T-helper 17 cell (primary cell): ENCODE measurements at places on chromosomes 1 and 21.
A peak's percentile ranks its signal among the peaks of the same experiment; 100 is the strongest.

DNA sequence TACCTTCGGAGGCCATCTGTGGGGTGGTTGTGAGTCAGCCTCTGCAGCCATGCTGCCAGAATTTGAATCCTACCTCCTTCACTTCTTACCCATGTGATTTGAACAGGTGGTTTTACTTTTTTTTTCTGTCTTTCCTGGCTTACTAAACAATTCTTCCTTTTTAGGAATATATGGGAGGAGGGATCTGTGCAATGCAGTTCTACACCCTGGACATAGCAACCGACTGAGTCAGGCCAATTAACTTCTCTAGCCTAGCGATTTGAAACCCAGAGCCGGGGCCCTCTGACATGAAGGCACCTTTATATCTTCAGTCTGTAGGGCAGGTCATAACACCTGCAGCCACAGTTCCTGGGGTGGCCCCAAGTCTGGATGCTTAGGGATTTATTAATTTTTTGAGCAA is 83.6 kb downstream of the ST6GALNAC3 start:
- H3K27ac ChIP-seq, result no peak overlapping the region
- H3K27me3 ChIP-seq, result no peaks in the 10 kb centered on the region
- H3K36me3 ChIP-seq, result no peaks in the 10 kb centered on the region
- no peak overlapping the region for H3K4me3 ChIP-seq

- no peak overlapping the region for H3K4me3 ChIP-seq
- peaks cover 23% of the 10 kb centered on the region for H3K4me1 ChIP-seq
- H3K27ac ChIP-seq, result peak overlapping the region; percentile 14
These were observed 149.0 kb downstream of the TGFBR3 start for GRCh38 chr1:91736715-91737615.

DNA sequence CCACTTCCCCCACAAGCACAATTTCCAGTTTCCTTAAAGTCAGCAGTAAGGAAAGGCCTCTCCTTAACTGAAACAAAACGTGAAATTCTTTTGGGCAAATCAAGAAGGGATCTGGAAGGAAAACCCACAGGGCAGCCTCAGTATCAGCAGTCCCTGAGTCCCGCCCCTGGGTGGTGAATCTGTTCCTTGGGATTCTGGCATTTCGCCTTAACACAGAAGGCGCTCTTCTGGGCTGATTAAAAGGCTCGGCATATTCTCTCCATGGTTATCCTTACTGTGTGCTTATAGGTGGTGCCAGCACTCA is 12.2 kb upstream of the RAB4A start:
- no peaks in the 10 kb centered on the region for H3K36me3 ChIP-seq
- peak overlapping the region; percentile 36 for H3K4me3 ChIP-seq
- peaks cover 26% of the 10 kb centered on the region for H3K4me1 ChIP-seq
- no peak for DNase-seq

GRCh38 chr1:87084244-87084836 is 169.9 kb downstream of the HS2ST1 start:
- no peaks in the 10 kb centered on the region for H3K27me3 ChIP-seq
- H3K27ac ChIP-seq, result no peak overlapping the region
- no peaks in the 10 kb centered on the region for H3K36me3 ChIP-seq

GRCh38 chr1:175683491-175684298 is 59.7 kb downstream of the TNR start:
- no peak overlapping the region for H3K4me3 ChIP-seq
- H3K27me3 ChIP-seq, result peaks cover 28% of the 10 kb centered on the region
- no peaks in the 10 kb centered on the region for H3K4me1 ChIP-seq

DNA sequence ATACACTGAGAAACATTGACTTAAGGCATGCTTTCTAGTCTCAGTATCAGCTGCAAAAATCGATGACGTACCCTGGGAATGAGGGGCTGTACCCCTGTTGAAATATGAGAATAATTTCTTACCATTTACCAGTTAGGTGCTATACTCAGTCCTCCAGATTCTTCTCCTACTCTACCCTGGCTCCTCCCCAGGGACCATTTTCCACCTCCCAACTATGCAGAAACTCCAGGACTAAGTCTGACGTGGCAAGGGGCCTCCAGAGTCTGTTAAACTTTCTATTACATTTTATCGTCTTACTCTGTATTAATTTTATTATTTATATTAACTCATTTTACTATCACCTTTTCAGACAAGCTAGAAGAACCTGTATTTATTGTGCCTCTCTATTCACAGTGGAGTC is 124.3 kb downstream of the CYYR1 start:
- H3K27ac ChIP-seq, result no peak overlapping the region
- no peaks in the 10 kb centered on the region for H3K27me3 ChIP-seq
- no peaks in the 10 kb centered on the region for H3K4me1 ChIP-seq

GRCh38 chr1:47991187-47991586 is 6.0 kb downstream of the TRABD2B start:
- H3K36me3 ChIP-seq, result peaks cover 5% of the 10 kb centered on the region
- H3K27me3 ChIP-seq, result peaks cover 77% of the 10 kb centered on the region
- peaks cover 4% of the 10 kb centered on the region for H3K4me1 ChIP-seq
- no peak for DNase-seq
- no peak overlapping the region for H3K4me3 ChIP-seq
- H3K27ac ChIP-seq, result no peak overlapping the region

GRCh38 chr1:2215329-2215728 is 12.8 kb upstream of the SKI start:
- H3K4me3 ChIP-seq, result no peak overlapping the region
- H3K27me3 ChIP-seq, result no peaks in the 10 kb centered on the region
- H3K4me1 ChIP-seq, result no peaks in the 10 kb centered on the region
- DNase-seq, result no peak
- H3K36me3 ChIP-seq, result no peaks in the 10 kb centered on the region

DNA sequence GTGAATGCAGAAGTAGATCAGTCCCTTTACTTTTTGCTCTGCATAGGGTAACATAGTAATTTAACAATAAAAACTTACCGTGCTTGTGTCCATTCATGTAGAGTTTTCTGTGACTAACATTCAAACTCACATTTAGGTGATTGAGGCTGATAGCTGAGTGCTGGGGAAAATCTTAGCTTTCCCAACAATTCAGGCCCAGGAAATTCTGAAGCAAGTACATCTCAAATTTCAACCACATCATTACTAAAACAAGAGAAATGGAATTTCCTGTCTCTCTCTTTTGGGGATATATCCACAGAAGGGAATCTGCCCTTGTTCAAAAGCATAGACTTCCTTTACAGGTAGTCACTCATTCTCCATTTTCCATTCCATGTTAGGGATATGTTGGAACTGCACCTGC is 33.1 kb upstream of the C1orf146 start:
- no peaks in the 10 kb centered on the region for H3K27me3 ChIP-seq
- no peaks in the 10 kb centered on the region for H3K4me1 ChIP-seq
- no peak overlapping the region for H3K27ac ChIP-seq
- no peak for DNase-seq

GRCh38 chr1:101928829-101929228 is 67.9 kb downstream of the OLFM3 start:
- H3K27ac ChIP-seq, result no peak overlapping the region
- no peaks in the 10 kb centered on the region for H3K4me1 ChIP-seq
- no peak overlapping the region for H3K4me3 ChIP-seq
- DNase-seq, result no peak

DNA sequence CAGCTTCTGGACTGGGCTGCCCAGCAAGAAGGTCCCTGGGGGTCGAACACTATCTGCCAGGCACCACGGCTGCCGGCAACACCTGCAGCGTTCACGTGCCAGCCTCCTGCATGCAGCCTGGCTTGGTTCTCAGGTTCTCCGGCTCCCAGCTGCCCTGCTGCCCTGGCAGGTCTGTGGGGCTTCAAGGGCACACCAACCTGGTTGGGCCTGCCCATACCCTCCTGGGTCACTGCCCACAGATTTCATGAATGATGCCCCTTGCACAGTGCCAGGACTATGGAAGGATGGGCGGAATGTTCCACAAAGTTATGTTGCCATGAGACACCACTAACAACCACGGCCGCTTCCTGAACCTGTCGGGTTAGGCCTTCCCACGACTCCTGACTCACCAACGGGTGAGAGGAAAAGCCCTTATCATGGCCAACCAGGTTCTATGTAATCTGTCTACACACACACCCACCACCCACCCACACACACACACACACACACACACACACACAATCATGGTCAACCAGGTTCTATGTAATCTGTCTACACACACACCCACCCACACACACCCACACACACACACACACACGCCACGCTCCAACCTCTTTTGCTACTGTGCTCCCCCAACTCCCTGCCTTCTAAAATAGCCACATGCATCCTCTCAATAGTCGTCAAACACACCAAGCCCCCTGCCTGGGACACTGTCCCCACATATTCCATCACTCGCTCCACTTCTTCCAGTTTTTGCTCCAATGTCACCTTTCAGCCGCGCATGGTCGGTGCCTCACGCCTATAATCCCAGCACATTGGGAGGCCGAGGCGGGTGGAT is 32.2 kb downstream of the HSPG2 start:
- no peak for DNase-seq
- H3K4me1 ChIP-seq, result peaks cover 6% of the 10 kb centered on the region
- peaks cover 4% of the 10 kb centered on the region for H3K27me3 ChIP-seq
- H3K27ac ChIP-seq, result peak overlapping the region; percentile 19
- H3K36me3 ChIP-seq, result no peaks in the 10 kb centered on the region

DNA sequence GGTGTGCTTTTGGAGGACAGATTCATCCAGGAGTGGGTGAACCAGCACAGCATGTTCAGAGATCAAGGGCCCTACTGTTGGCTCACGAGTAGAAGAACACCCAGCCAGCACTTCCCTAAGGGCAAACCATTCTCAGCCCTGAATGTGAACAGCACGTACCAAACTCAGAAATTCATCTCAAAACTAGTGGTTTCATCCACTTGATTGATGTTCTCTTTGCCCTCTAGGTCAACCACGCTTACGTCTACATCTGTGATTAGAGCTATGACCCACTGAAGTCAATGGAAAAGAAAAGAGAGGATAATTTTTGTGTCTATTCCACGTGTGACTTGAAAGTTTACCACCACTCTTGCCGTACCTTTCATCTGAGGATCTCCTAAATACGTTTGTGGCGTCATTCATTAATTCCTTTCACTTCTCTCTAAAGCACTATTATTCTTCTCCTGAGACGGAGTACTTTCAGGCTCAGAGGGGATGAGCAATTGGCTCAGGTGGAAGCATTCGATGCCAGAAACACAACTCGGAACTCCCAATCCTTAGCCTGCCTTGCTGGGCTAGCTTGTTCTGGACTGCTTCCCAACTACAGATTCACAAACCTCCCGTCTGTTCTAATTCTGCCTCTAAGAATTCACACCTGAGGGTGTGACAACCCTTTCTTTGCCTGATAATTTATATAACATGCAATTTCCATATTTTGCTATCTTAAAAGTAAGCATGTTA is 57.3 kb upstream of the HIVEP3 start:
- peaks cover 4% of the 10 kb centered on the region for H3K36me3 ChIP-seq
- no peak overlapping the region for H3K27ac ChIP-seq
- peaks cover 19% of the 10 kb centered on the region for H3K4me1 ChIP-seq
- no peak for DNase-seq

GRCh38 chr1:66357478-66358197 is 176.3 kb upstream of the SGIP1 start:
- no peak for DNase-seq
- H3K27ac ChIP-seq, result peak overlapping the region; percentile 87
- H3K4me1 ChIP-seq, result peaks cover 65% of the 10 kb centered on the region

DNA sequence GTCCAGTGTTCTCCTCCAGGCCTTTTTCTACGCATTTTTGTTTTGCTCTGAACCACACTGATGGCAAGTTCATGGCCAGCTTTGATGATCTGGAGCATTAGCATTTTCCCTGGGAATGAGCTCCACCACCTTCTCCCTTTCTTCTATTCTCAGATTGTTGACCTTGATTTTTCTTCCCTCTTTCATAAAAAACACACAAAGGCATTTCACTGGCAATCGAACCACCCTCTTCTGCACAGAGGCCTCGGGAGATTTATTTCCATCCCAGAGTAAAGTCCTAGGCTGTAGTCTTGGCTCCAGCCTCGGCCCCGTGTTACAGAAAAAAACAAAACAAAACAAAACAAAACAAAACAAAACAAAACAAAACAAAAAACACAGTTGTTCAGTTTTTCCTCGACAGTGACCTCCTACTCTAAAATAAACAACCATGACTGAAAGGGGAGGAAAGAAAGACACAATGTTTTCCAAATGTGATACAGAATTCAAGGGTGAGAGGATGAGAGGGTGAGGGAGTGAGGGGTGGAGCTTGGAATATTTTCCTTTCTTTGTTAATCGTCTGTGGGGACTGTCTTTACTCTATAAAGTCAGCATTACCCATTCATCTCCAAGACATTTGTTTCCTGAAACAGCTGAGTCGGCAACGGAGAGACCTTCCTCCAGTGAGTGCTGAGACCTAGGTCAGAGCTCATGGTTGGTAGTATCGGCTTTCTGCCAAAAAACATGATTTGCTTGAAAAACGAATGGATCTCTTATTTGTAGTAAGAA is 29.8 kb upstream of the RNF186 start:
- peaks cover 2% of the 10 kb centered on the region for H3K4me1 ChIP-seq
- no peak for DNase-seq
- no peaks in the 10 kb centered on the region for H3K36me3 ChIP-seq
- no peak overlapping the region for H3K27ac ChIP-seq
- no peak overlapping the region for H3K4me3 ChIP-seq

- no peak overlapping the region for H3K27ac ChIP-seq
- no peak overlapping the region for H3K4me3 ChIP-seq
- no peak for DNase-seq
- no peaks in the 10 kb centered on the region for H3K36me3 ChIP-seq
- H3K27me3 ChIP-seq, result peaks cover 29% of the 10 kb centered on the region
These were observed 18.6 kb downstream of the ACTL8 start for GRCh38 chr1:17773591-17774326.

DNA sequence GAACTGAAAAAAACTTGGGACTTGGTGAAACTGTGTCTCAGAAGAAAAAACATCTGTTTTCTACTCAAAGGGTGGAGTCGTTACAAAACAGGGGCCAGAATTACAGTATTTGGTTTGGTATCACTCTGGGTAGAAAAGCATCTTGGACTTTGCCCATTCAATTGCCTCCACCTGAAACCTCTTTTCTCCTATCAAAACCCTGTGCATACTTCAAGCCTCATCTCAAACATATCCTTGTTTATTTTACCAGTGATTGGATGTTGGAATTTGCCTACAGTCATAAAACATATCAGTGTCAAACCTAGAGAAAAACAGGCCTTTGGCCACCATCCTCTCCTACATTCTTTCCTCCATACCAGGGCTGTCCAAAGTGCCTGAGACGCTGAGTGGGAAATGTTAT is 281.5 kb downstream of the PLPP3 start:
- H3K4me1 ChIP-seq, result no peaks in the 10 kb centered on the region
- H3K27ac ChIP-seq, result no peak overlapping the region
- peaks cover 5% of the 10 kb centered on the region for H3K27me3 ChIP-seq
- no peak for DNase-seq

DNA sequence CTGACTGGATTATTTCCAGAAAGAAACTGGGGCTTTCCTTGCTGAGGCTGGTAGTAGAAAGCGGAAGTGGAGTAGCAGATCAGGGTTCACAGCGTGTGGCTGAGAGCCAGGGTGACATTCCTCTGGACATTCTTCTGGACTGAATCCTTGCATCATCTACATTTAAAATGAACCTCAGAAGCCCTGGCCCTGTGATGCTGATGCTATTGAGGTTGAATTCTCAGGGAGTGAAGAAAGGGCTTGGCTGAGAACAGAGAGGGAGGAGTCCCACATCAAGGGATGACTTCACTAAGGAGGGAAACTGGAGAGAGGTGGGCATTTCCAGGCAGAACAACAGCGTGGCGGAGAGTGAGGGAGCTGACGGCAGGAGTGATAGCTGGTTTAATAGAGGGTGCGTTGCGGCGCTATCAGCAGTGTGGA is 102.3 kb upstream of the LMO4 start:
- no peak overlapping the region for H3K27ac ChIP-seq
- no peak overlapping the region for H3K4me3 ChIP-seq
- H3K4me1 ChIP-seq, result no peaks in the 10 kb centered on the region
- peaks cover 2% of the 10 kb centered on the region for H3K36me3 ChIP-seq
- no peak for DNase-seq
